ENCODE measurements at places on chromosomes 3 and 15.
A peak's percentile ranks its signal among the peaks of the same experiment; 100 is the strongest.

- no peak for DNase-seq
Measured at GRCh38 chr3:71926616-71927015, 141.7 kb upstream of the PROK2 start.

- no peak for DNase-seq
Measured at GRCh38 chr15:78083687-78084448, 6.4 kb upstream of the TBC1D2B start.

DNA sequence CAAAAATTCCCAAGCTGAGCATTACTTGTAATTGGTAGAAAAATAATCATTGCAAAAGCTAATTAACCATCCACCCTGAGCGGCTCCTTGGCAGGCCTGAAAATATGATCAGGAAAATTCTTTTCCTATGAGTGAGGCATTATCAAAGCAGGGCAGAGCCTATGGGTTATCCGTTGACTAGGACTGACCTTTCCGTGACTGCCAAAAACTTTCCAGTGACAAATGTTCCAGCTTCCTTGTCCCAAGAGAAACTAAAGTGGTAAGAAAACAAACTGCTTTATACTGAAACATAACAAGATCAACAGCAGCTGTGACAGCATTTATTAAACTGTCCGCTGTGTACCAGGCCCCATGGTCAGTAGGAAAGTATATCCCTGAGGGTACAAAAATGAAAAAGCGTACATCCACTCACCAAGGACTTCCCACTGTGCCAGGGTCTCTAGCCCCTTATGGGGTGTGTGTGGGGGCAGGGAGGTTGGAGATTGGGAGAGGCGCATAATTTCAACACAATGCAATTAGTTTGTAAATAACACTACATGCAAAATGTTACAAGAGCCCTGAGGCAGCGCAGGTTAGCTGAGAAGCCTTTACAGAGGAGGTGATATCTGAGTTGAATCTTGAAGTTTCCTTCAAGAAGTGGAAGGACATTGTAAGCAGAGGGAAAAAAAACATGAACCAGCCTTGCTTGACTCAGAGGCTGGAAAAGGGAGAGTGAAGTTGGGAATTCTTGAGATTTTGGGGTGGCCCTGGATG is 8.5 kb downstream of the LIPC start:
- no peak for DNase-seq

- no peak for DNase-seq
Measured at GRCh38 chr3:5202222-5202621, 14.7 kb downstream of the EDEM1 start.

GRCh38 chr3:112477891-112478290 is 21.4 kb downstream of the BTLA start:
- DNase-seq, result no peak

GRCh38 chr15:73283366-73283962 is 85.3 kb downstream of the HCN4 start:
- DNase-seq, result no peak

DNA sequence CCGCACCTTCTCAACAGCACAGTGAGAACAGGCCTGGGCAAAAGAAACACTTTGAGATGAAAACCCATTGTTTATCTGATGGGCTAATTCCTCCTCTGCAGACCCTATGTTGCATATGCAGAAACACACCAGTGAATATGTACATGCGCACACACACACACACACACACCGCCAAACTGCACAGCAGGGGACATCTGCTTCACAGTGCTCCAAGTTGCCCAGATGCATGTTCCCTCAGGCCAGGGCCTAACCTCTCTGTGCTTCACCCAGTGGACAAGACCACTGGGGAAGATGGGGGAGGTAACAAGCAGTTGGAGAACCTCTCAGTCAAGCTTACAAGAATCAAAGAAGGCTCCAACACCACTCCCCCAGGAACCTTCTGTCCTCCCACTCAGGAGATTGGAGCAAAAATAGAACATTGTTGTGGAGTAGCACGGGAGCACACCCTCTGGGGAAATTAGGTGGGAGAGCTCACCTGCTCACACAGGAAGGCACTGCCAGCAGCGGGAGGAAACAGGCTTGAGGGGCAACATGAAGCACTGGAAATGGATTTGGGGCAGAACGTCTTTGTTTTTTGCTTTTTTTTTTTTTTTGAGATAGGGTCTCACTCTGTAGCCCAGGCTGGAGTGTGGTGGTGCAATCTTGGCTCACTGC is 13.0 kb downstream of the HCN4 start:
- DNase-seq, result no peak

- peak; percentile 8 for DNase-seq
Measured at GRCh38 chr3:20916951-20917606, 731.1 kb upstream of the SGO1 start.

DNA sequence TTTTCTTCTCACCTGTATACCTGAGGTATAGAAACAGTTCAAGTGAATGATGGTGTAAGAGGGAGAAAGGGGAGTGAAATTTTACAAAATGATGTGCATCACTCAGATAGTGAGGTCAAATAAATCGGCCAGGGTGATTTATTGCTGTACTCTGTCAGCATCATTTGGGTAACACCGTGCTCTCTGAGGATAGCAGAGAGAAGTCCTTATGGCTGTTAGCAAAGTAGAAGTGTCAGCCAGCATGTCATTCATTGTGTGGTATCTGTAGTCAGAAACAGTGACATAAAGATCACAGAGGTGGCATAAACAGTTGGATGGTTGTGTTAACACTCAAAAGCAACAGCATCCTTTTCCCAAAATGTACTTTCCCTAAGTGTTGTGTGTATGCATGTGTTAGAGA is 53.4 kb downstream of the PSMD6 start:
- no peak for DNase-seq

- no peak for DNase-seq
Measured at GRCh38 chr3:11581237-11582190, 62.2 kb downstream of the VGLL4 start.

DNA sequence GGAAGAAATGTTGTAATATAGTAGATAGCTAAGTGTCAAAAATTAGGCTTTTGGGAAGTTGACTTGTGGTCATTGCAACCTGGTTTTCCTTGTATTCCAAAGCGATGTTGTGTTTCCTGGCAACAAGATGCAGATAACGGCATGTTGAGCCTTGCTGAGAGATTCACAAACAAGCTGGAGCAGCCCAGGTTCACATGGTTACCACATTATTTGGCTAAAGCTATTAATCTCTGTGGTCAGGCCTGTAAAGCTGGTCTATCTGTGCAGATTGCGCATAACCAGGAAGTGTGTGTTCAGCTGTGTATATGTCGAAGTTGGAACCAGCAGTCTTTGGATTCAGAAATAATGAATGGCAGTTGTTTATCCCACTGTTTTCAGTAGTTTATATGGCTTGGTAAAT is 6.6 kb downstream of the TIPARP start:
- no peak for DNase-seq

GRCh38 chr15:58699769-58700168 is 49.7 kb downstream of the ADAM10 start:
- no peak for DNase-seq

DNA sequence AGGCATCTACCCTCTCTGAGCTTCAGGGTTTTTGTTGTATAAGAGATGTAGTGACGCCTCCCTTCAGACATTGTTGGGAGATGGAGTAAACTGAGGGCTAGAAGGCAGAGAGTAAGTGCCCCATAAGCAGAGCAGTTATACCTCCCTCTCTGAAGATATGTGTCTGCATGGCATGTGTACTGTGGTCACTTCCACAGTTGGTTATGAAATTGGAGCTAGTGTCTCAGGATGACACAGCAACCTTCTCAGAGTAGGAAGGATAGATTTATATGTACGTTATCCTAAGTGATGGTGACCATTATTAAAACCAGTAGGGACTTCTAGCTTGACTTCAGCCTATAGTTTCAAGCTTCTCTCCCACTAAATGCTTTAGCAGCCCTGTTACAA is 17.9 kb downstream of the PXK start:
- no peak for DNase-seq

DNA sequence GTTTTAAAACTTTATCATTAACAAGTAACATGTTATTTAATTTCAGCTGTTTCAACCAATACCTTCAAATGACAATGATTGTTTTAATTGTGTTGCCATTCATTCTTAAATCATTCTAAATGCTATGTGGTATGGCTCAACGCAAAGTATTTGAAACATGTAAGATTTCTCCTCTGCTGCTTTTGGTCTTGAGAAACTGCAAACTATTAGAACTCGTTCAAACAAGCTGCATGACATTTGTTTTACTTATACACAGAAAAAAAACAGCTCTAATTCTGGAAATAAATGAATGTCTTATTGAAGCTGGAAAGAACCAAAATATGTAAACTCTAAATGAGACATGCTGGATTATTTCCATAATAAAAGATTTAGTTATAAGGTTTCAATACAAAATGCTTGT is 29.3 kb downstream of the FBN1 start:
- no peak for DNase-seq

DNA sequence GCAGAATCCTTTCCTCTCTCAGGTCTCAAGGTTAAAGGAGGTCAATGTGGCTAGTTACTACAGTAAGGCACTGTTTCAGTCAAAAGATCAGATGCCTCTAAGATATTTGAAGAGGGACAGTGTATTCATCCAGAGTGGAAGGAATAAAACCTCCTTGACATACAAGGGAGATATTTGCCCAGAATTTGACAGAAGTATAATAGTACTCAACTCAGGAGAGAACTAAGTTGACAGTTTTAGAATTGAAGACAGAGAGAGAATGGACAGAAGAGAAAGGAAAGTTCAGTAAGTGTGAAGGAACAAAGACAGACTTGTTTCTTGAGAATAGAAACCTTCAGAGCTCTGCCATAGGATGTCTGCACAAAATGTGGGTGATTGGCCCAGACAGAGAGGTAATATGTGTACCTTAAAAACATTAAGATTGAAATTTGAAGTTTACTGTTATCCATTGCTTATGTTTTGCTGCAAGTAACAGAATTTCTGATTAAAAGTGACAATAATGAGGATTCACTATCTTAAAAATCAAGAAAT is 507.1 kb downstream of the IGSF11 start:
- DNase-seq, result no peak

DNA sequence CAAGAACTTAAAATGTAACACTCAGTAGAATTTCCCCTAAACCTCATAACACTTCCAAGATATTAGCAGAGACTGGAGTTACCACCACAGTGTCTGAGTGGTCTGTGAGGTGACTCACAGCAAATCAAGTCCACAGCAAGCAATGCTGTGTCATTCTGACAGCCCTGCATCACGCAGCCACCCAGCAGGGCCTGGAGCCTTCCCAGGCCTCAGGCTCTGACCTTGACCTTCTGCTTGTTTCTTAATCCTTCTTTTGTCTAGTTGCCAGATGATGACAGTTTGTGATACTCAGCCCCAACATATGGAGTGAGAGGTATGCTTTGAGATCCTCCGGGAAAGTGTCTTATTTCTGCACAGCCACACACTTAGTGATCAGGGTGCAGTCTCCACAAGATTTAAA is 82.5 kb downstream of the TOP2B start:
- no peak for DNase-seq

- no peak for DNase-seq
Measured at GRCh38 chr3:152185891-152186630, 82.7 kb upstream of the MBNL1 start.

GRCh38 chr15:60835974-60836373 is 357.0 kb upstream of the ICE2 start:
- DNase-seq, result no peak

GRCh38 chr3:182629521-182629920 is 163.8 kb upstream of the ATP11B start:
- no peak for DNase-seq

GRCh38 chr15:86201313-86202008 is 121.8 kb downstream of the AGBL1 start:
- no peak for DNase-seq

- peak; percentile 9 for DNase-seq
Measured at GRCh38 chr3:182258538-182259177, 534.6 kb upstream of the ATP11B start.

DNA sequence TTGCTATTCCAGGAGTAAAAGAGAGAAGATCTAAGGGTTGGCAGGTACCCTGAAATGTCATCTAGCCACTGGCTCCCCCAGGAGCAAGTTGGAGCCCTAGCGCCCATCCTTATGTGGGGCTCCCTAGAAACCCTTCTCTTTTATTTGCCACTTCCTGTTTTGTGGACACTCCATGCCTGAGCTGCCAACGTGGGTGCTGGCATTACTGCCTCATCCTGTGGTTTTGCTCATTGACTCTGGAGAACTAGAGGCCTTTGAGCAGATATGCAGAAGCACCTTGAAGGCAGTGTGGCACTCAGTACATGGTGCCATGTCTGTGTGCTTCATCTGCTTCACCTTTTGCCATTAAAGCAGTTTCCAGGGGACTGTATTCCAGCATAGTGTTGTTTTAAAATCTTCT is 8.1 kb downstream of the EDEM1 start:
- no peak for DNase-seq

DNA sequence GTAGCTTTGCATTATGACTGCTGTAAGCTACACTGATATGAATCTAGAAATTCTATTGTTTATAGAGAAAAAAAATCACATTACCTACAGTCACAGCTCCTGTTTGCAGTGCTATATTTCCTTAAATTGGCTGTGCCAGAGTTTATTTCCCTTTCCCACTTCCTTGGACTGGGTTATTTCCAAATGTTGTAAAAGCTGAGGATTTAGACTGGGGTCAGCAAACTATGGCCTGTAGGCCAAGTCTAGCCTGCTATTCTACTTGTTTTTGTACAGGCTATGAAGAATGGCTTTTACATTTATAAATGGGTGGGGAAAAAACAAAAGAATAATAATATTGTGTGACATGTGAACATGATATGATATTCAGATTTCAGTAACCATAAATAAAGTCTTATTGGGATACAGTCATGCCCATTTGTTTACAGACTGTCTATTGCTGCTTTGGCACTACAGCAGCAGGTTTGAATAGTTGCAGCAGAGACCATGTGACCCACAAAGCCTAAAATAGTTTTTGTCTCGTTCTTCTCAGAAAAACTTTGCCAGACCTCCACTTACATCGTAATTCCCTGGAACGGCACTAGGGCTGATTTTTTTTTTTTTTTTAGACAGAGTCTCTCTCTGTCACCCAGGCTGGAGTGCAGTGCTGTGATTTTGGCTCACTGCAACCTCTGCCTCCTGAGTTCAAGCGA is 7.8 kb downstream of the GLDN start:
- DNase-seq, result no peak

DNA sequence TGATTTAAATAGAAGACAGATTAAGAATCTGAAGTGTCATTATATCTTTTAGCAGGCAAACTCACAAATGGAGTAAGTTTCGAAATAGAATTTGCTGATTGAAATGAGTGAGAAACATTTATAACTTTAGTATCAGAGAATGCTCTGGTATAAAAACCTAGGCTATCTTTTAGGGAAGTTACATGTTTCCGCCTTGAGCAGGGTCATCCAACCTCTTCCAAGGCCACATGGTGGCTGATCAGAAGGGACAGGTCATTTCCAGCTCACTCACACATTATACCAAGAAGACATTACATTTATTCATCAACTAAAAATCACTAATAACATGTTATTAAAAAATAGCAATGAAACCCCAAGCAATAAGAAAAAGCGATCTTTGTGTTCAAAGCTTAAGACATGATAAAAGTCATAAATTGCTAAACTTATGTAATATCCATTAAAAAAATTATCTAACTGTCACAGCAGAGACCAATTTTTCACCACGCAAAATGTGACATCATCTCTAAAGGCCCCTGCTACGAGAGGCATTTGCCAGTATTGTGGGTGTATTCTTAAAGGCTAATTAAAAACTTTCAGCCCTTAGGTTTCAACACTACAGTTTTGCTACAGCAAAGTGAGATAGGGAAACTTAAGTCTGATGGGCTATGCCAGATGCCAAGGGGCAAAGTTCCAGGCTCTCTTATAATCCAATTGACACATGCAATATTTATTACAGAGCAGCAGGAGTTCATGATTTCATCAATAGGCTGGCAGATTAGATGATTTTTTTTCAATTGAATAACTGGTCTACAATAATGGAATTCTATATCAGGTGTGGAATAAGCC is 240.4 kb upstream of the TBL1XR1 start:
- no peak for DNase-seq

All from NCI-H1694 (cell line).